Activated CD4-positive, alpha-beta T cell treated with anti-CD3 and anti-CD28 coated beads, Interleukin-2, amount 10 ng/mL, durations not matched to agents 7 days and 5 days (primary cell): ENCODE measurements at places on chromosomes 1 and 21. TPM values are rescaled to one million over a fixed set of nuclear protein-coding genes. Genes with fewer than 3 reads are reported as not detected.

DNA sequence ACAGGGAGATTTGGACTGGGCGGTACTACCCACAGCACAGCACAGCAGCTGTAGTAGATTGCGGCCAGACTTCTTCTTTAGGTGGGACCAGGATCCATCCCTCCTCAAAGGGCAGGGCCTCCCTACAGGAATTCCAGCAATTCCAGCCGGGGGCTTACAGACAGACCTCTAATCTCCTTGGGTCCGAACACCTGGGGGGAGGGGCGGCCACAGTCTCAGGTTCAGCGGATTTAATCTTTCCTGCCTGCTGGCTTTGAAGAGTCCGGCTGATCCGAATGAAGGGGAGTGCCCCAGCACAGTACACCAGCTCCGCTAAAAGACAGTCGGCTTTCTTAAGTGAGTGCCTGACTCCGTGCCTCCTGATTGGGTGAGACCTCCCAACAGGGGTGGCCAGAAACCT lies 1708.5 kb downstream of the BRINP3 start:
- H3K36me3 ChIP-seq: no peaks in the 10 kb centered on the region
- H3K27ac ChIP-seq: no peak overlapping the region
- no peak overlapping the region for H3K4me3 ChIP-seq
- no peak for DNase-seq
- no peaks in the 10 kb centered on the region for H3K27me3 ChIP-seq

SYTL1 gene
- 106 TPM for total RNA-seq

COL6A2 gene
- 2.3 TPM for total RNA-seq

DNA sequence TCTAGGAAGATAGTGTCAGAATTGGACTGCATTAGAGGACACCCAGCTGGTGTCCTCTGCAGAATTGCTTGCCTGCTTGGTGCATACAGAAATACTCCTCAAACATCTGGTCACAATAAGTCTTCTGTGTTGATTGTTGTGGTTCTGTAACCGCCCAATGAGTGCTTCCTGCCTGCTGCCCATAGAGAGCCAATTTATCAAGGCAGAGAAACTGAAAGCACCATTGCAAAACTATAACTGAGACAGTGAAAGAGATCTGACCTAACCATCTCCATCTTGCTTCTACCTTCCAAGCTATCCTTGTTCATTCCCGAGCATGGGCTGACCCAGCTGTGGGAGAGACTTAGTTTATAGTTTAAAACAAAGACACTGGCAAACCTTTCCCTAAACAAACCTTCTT lies 462.4 kb upstream of the RGS18 start:
- no peaks in the 10 kb centered on the region for H3K36me3 ChIP-seq
- no peak overlapping the region for H3K27ac ChIP-seq
- no peaks in the 10 kb centered on the region for H3K4me1 ChIP-seq
- H3K4me3 ChIP-seq: no peak overlapping the region
- H3K27me3 ChIP-seq: no peaks in the 10 kb centered on the region

- DNase-seq: no peak
- H3K27me3 ChIP-seq: peaks cover 13% of the 10 kb centered on the region
- H3K4me3 ChIP-seq: no peak overlapping the region
- no peak overlapping the region for H3K27ac ChIP-seq
Observed at GRCh38 chr1:169109561-169110134, 3.2 kb downstream of the ATP1B1 start.

DNA sequence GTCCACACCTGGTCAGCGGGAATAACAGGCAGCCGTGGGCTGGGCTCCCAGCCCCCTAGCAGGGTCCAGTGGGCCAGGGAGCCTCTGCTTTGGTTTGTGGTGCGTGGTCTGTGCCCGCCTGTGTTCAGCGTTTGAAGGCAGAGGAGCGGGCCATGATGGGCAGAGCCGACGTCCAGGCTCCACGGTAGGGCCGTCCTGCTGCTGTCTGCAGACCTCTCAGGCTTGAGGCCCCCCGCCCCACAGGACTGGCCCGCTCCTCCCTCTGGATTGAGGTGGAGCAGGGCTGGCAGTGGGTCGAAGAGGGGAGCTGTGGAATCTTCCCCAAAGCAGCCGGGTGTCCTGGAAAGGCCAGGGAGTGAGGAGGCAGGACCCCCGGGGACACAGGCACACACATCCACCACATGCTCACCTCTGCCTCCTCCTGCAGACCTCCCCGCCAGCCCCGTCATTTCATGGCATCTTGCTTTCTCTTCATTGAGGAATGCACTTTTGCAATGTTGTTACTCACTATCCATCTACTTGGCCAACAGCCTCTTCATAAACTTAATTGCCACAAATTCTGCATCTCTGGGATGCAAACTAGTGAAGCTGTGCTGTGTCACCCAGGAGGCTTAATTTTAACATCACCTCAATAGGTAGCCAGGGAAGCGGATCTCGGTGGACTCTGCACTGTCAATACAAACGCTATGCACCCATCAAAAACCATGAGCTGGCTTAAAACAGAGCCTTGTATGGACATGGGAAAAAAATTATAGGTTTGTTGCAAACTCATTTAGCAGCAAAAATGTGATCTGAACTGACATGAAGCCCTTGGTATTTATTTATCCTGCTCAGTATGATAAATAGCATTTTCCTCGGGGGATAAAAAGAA lies 85.9 kb downstream of the PDE9A start:
- no peaks in the 10 kb centered on the region for H3K27me3 ChIP-seq
- H3K36me3 ChIP-seq: peaks cover 2% of the 10 kb centered on the region
- no peak overlapping the region for H3K4me3 ChIP-seq
- peak overlapping the region; percentile 83 for H3K27ac ChIP-seq

GRCh38 chr1:162376691-162377090 lies at the start of gene SPATA46:
Gene SPATA46, minus strand, starts transcription at chr1:162376854. Its CDS starts 64 bp downstream, at chr1:162376790.
- no peak within 1 kb of the TSS for H3K4me3 ChIP-seq
- H3K36me3 ChIP-seq: no peaks in the 10 kb centered on the region
- DNase-seq: no peak
- no peaks in the 10 kb centered on the region for H3K27me3 ChIP-seq
- H3K4me1 ChIP-seq: no peaks in the 10 kb centered on the region
- no peak within 1 kb of the TSS for H3K27ac ChIP-seq

DNA sequence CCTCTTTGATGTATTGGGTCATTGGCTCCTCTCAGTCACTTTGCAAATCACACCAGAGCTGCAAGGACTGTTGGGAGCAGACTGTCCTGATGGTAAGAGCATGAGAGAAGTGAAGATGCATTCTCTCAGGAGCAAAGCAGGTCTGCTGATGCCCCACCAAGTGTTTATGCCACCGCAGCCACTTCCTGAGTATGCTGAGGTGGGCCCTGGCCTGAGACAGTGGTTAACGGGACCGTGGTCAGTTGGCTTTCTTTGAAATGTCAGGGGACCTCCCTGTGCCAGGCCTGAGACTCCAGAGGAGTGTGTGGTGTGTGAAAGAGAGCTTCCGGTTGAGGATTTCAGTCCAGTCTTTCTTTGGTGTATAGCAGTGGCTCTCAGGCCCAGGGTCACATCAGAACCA lies 79.4 kb downstream of the SPATA46 start:
- no peaks in the 10 kb centered on the region for H3K36me3 ChIP-seq
- no peak overlapping the region for H3K4me3 ChIP-seq
- DNase-seq: no peak

GABRD gene
- total RNA-seq: not detected

SPRR2E gene
- total RNA-seq: not detected

- H3K27me3 ChIP-seq: peaks cover 29% of the 10 kb centered on the region
- no peak overlapping the region for H3K27ac ChIP-seq
- no peak overlapping the region for H3K4me3 ChIP-seq
- H3K4me1 ChIP-seq: peaks cover 4% of the 10 kb centered on the region
- DNase-seq: no peak
Observed at GRCh38 chr1:42085596-42085995, 67.6 kb upstream of the GUCA2B start.

CFAP107 gene
- not detected for total RNA-seq

GRCh38 chr1:209512821-209513220 lies 70.7 kb upstream of the CAMK1G start:
- H3K4me3 ChIP-seq: no peak overlapping the region
- peaks cover 7% of the 10 kb centered on the region for H3K27me3 ChIP-seq
- no peak for DNase-seq
- H3K27ac ChIP-seq: no peak overlapping the region
- no peaks in the 10 kb centered on the region for H3K36me3 ChIP-seq

DNA sequence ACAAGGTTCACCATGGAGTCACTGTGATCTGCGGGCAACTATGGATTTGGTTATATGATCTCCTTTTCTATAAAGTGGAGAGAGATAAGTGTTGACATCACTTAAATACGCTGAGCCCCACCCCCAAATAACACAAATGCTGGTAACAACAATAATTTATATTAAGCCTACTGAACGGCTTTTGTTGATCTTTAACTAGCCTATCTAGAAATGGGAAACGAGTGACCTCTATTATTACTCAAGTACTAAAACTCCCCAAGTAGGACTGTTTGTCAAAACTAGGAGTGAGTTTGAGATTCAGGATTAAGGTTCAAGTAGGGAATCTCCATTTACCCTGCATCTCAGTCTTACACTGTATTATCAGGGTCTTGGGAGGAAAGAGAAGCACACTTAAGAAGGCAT lies 52.2 kb downstream of the MAP3K7CL start:
- peaks cover 14% of the 10 kb centered on the region for H3K4me1 ChIP-seq
- H3K27ac ChIP-seq: no peak overlapping the region
- H3K4me3 ChIP-seq: no peak overlapping the region
- DNase-seq: no peak

DNA sequence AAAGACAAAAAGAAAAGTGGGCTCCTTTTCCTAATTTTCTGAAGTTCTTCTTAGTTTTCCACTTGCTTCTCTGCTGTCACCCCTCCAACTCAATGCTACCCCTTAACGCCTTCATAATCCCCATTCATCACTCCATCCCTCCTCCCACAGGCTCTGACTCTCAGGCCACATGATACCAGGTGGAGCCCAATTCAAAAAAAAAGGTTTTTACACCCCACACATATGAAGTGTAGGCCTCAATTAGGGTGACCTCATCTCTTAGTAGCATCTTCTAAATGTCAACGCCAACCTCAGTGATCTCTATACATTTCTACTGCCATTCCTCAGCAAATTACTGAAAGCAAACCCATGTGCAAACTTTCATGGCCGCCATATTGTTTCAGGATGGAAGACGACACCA lies 6.4 kb downstream of the SSBP3 start:
- H3K4me3 ChIP-seq: no peak overlapping the region
- no peaks in the 10 kb centered on the region for H3K27me3 ChIP-seq
- H3K27ac ChIP-seq: no peak overlapping the region
- no peak for DNase-seq

- DNase-seq: no peak
- peaks cover 3% of the 10 kb centered on the region for H3K4me1 ChIP-seq
- no peak overlapping the region for H3K27ac ChIP-seq
- H3K4me3 ChIP-seq: no peak overlapping the region
- H3K27me3 ChIP-seq: peaks cover 13% of the 10 kb centered on the region
- H3K36me3 ChIP-seq: no peaks in the 10 kb centered on the region
Observed at GRCh38 chr1:111867868-111868440, 112.3 kb downstream of the DDX20 start.

SH3BGR gene
- 1.6 TPM for total RNA-seq

DNA sequence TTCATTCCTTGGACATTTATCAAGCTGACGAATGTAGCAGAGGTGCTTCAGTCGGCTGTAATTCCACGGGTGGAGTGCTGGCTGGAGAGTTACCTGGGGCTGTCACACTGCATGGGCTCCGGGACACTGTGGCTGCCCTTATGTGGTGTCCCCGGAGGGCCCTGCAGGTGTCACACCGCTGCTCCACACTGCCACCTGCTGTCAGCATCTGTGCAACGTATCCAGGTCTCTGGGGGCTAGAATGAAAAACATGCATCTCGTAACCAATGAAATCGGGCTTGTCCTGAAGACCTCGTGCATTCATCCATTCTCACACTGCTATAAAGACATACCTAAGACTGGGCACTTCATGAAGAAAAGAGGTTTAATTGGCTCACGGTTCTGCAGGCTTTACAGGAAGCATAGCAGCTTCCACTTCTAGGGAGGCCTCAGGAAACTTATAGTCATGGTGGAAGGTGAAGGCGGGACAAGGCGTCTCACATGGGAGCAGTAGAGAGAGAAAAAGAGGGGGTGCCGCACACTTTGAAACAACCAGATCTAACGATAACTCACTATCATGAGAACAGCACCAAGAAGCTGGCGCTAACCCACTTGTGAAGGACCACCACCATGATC lies 46.7 kb upstream of the PCBP3 start:
- H3K36me3 ChIP-seq: no peaks in the 10 kb centered on the region
- no peak overlapping the region for H3K27ac ChIP-seq
- no peaks in the 10 kb centered on the region for H3K27me3 ChIP-seq
- H3K4me3 ChIP-seq: no peak overlapping the region

DNA sequence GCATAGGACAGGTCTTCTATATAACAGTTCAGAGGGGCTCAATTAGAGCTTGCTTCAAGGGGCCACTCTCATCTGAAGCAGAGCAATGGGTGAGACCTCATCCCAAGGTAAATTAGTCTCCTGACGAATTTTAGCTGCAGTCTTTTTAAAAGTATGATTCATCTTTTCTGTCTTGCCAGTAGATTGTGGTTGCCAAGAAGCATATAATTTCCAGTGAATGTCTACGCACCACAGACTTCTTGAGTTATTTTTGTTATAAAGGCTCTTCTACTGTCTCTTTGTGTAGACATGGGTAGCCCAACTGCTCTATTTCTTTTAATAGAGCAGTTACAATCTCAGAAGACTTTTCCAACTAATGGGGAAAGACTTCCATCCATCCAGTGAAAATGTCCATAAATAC lies 108.9 kb upstream of the FMN2 start:
- H3K4me1 ChIP-seq: no peaks in the 10 kb centered on the region
- H3K36me3 ChIP-seq: no peaks in the 10 kb centered on the region
- H3K27ac ChIP-seq: no peak overlapping the region
- H3K4me3 ChIP-seq: no peak overlapping the region
- no peak for DNase-seq
- H3K27me3 ChIP-seq: no peaks in the 10 kb centered on the region
